Activated naive CD4-positive, alpha-beta T cell treated with anti-CD3 and anti-CD28 coated beads for 36 hours (primary cell): ENCODE measurements at places on chromosomes 2 and 18. TPM values are rescaled to one million over a fixed set of nuclear protein-coding genes. Genes with fewer than 3 reads are reported as not detected.

KCNS3 gene
- 0.22 TPM for total RNA-seq

HRH4 gene
- total RNA-seq: not detected

NAPG gene
- 20.2 TPM for total RNA-seq

CROCC2 gene
- not detected for total RNA-seq

PLCD4 gene
- 0.49 TPM for total RNA-seq

TUBA4B gene
- total RNA-seq: not detected

PLEK gene
- 0.77 TPM for total RNA-seq

ANKRD30BL gene
- total RNA-seq: not detected

VIT gene
- not detected for total RNA-seq

FER1L5 gene
- total RNA-seq: not detected

HES6 gene
- total RNA-seq: 4.0 TPM

POTEC gene
- total RNA-seq: not detected

PSMD1 gene
- total RNA-seq: 106 TPM

MAP2 gene
- 0.20 TPM for total RNA-seq

REL gene
- 40.3 TPM for total RNA-seq

CDK5R2 gene
- total RNA-seq: not detected

NDUFS1 gene
- total RNA-seq: 81.1 TPM

TRIM43 gene
- not detected for total RNA-seq

CXCR4 gene
- total RNA-seq: 70.2 TPM

SULT1C4 gene
- total RNA-seq: not detected

POTEJ gene
- total RNA-seq: not detected

UGT1A1 gene
- total RNA-seq: not detected

KLHL29 gene
- 2.9 TPM for total RNA-seq

MC2R gene
- total RNA-seq: not detected

GLS gene
- total RNA-seq: 248 TPM

PDE1A gene
- not detected for total RNA-seq

C2orf92 gene
- 2.7 TPM for total RNA-seq

PDE11A gene
- total RNA-seq: not detected

INO80B gene
- 26.5 TPM for total RNA-seq

STARD6 gene
- total RNA-seq: not detected

TANC1 gene
- 2.0 TPM for total RNA-seq
